ENCODE measurements at places on chromosomes 7 and 10. TPM values are rescaled to one million over a fixed set of nuclear protein-coding genes. Genes with fewer than 3 reads are reported as not detected.

Gene NACAD
- total RNA-seq: 4.9 TPM

Gene LRRC4
- 0.46 TPM for total RNA-seq

Gene HDAC9
- total RNA-seq: 84.5 TPM

DNA sequence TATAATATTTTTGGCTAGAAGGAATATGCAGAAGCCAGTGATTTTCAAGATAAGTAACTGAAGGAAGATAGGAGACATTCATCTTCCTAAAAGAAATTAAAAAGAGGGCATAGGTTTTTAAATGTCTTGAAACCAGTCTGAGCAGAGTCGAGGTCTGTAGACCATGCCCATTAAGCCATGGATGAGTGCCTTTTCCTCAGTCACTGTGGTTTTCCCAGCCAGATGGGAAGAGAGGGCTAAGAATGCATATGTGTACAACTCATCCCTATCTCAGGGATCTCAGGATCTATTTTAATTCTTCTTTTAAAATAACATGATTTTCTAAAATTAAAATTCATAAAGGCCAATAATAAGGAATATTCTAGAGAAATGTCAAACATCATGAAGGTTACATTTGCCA, 112.8 kb downstream of the PPP1R3A start:
- DNase-seq: peak; percentile 49

- DNase-seq: no peak
Measured at GRCh38 chr10:132948351-132948750, 6.0 kb upstream of the CFAP46 start.
